ENCODE measurements at places on chromosomes 5 and 9. TPM values are rescaled to one million over a fixed set of nuclear protein-coding genes. Genes with fewer than 3 reads are reported as not detected.

- no peak for DNase-seq
Observed at GRCh38 chr5:155826611-155827507, 500.1 kb upstream of the SGCD start.

GRCh38 chr5:5340206-5340729 is 82.2 kb upstream of the ICE1 start:
- no peak for DNase-seq

Gene NSD1
- polyA plus RNA-seq: 48.7 TPM

DNA sequence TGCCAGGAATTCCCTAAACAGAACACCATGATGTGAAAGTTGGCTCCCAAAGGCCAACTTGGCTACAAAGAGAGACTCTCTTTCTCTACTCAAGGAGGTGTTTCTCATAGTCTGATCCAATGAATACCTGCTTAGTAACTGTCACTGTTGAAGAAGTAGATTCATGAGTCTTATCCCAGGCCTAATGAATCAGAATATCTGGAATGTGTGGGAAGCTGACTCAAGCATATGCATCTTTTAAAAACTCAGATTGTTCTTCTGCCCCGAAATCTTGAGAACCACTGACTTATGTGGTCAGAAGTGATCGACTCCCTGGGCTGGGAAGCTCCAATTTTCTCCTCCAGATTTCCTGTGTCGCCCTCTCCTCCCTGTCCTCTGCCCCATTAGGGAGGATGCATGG is 345.6 kb downstream of the PLK2 start:
- no peak for DNase-seq

Gene TMEM252
- polyA plus RNA-seq: not detected

DNA sequence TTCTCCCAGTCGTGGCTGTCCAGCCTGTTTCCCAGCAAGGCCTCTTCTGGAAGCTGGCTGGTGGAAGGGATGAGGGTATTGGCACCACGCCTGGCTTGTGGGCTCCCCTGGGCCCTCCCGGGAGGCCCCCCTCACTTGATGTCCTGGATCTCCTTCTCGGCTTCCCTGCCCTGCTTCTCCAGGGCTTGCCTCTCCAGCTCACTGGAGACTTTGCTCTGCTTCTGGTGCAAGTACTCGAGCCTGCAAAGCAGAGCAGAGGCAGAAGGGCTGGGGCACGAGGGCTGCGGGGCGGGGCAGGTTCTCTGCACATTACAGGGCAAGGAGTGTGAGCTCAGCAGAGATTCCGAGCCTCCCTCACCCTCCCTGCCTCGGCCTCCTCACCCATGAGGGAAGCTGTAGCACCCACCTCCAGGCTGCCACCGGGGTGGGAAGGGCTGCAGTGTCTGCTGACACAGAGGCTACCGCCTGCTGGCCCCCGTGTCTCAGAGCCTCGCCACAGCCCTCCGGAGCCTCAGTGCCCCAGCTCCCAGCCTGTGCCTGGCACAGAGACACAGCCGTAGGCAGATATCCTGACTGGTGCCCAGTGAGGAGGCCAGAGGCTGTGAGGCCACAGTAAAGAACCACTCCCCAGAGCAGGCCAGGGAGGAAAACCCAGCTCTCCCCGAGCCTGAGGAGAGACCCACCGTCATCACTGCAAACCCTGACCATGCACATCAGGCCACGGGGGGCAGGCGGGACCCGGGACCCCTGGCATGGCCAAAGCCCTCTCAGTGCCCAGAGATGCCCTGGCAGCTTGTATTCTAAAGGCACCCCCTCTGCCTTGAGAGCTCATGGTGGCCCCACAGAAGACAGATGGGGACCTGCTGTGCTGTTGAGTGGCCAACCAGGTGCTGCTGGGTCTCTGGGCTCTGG is 7.2 kb downstream of the SNAPC4 start:
- no peak for DNase-seq

- no peak for DNase-seq
Observed at GRCh38 chr5:133865113-133865512, 103.3 kb downstream of the C5orf15 start.

Gene TMEM174
- not detected for polyA plus RNA-seq

DNA sequence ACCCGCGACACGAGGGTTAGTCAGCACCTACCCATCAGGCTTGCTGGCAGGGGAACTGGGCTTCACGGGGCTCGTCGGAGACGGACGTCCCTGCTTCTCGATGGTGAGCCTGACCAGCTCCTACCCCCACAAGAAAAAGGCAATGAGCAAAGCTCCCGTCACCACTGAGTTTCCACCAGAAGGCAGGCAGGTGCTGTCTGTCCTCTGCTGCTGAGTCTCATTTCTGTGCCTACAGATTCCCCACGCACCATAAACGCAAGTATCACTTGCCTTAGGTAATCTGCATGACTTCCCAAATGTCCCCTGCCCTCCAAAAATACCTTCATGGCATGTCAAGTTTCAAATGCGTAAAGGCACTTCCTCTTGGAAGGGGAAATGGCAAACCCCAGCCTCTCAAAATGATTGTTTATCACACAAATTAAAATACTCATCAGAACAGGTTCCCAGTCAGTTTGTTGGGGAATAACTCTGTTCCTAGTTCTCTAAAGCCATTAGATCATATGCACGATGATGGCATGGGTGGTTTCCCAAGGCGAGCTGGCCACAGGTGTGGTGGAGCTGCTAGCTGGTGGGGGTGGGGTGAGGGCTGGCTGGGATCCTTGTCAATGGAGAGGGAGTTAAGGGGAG is 85.0 kb downstream of the PRRT1B start:
- DNase-seq: no peak

- no peak for DNase-seq
Observed at GRCh38 chr5:143427122-143427735, 23.7 kb upstream of the NR3C1 start.

DNA sequence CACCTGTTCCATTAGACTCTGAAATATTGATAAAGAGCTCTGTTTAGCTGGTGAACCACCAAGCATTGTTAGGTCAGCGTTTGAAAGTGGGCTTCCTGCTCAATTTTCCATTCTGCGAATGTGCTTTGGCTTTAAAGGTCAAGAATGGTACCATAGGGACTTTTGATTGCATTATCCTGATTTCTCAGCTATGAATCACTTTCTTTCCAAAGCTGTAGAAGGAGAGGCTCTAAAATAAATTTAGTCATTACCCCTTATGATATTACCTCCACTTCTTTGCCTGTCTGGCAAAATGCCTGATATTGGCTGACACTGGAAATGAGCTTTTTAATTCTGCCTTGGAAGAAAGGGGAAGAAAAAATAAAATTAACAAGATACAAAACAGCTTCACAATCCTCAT is 237.2 kb upstream of the CTNND2 start:
- no peak for DNase-seq

Gene SLC1A3
- not detected for polyA plus RNA-seq

DNA sequence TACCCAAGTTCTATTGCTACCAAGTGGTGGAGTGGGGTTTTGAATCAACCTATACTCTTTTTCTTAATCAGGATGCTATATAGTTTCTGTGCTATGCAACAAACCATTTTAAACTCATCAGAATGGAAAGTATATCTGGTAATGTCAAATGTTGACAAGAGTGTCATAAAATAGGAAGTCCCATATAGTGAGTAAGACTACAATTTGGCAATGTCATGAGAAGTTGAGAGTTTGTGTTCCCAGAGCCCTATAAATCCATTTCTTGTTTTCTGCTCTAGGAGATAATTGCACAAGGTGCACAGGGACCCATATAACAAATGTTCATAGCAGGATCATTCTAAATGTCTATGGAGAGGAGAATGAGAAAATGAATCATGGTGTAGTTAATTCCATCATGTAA is 109.8 kb upstream of the TXNDC8 start:
- DNase-seq: no peak

Gene PCDHA3
- not detected for polyA plus RNA-seq

Gene GRXCR2
- polyA plus RNA-seq: not detected

Gene PRUNE2
- 0.21 TPM for polyA plus RNA-seq

DNA sequence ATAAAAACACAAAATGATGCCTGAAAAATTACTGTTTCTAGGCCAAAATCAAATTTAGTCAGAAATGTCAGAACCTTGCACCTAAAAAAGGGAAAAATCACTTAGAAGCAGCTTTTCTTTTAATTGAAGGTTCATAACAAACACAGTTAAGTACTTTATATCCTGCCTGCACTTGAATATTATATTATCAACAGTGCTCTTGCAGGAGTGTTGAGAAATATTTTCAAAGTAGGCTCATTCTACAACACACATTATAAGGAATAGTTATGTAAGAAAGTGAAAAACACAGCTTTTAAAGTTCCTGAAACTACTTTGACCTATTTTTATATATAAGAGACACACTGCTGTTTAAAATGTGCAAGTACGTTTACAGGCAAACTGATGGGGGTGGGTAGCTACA is 8.3 kb downstream of the EDIL3 start:
- DNase-seq: no peak

- DNase-seq: no peak
Observed at GRCh38 chr5:87113861-87114260, 153.8 kb upstream of the RASA1 start.

GRCh38 chr9:112245126-112245525 is 70.0 kb upstream of the SUSD1 start:
- no peak for DNase-seq

DNA sequence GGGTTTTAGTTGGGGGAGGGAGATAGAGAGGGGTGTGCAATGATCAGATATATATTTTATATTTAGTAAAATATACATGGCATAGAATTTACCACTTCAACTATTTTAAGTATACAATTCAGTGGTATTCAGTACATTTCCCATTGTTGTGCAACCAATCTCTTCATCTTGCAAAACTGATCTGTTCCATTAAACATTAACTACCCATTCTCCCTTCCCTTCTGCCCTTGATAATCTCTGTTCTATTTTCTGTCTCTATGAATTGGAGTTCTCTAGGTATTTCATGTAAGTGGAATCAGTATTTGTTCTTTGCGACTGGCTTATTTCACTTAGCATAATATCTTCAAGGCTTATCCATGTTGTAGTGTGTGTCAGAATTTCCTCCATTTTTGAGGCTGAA is 38.6 kb downstream of the TGFBI start:
- no peak for DNase-seq

Gene GABRA1
- not detected for polyA plus RNA-seq

GRCh38 chr5:126027149-126027548 is 396.1 kb upstream of the GRAMD2B start:
- no peak for DNase-seq

GRCh38 chr9:72327631-72328030 is 37.4 kb downstream of the ZFAND5 start:
- DNase-seq: no peak

DNA sequence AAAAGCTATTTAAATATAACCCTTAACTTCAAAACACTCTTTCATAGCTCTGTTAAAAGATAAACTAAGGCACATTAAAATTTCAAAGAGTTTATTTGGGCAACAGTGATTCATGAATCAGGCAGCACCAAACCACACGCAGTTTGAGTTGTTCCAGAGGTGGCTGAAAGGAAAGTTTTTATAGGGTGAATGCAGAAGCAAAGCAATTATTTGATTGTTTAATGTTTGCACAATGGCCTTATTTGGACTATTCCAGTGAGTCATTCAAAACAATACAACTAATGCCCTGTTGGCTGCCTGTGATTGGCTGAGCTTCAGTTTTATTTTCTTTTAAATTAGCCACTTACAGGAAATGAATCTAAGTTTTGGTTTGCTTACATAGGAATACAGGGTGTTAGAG is 125.3 kb downstream of the CEP120 start:
- DNase-seq: no peak

Gene PCDHGA1
- not detected for polyA plus RNA-seq

Gene C9
- polyA plus RNA-seq: not detected

Gene ERAP2
- polyA plus RNA-seq: 128 TPM

GRCh38 chr5:151259931-151260330 is 6.9 kb downstream of the GM2A start:
- DNase-seq: no peak

- no peak for DNase-seq
Observed at GRCh38 chr9:80797101-80797829, 892.1 kb downstream of the TLE1 start.

Gene GPR150
- polyA plus RNA-seq: 2.8 TPM

Gene PCDHGA5
- polyA plus RNA-seq: not detected

Gene CCL28
- polyA plus RNA-seq: 7.5 TPM

DNA sequence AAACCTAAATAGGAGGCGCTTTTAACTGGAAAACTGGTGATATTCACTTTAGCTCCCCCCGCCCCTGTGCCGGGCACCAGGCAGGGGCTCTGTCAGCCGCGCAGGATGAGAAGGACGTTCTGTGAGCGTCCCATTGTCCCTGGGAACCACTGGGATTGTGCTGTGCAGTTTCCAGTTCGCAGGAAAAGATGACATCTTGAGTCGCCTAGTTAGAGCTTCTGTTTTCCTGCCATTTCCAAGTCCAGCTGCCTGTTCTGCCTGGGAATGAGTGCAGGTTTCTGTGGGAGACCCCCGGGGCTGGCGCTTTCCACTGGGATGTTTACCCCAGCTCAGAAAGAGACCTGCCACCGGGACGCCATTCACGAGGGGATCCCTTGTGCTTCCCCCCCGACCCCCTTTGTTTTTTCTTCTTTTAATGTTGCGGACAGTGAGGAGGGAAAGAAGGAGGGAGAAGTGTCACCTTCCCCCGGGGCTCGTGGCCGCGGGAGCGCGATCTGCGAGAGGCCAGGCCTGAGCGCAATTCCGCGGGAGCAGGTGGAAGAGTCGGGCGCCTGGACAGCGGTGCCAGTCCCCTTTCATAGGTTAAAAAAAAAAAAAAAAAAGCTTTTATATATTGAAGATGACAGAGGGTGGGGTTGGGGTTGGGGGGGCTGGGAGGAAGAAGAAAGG is 121.5 kb downstream of the RMI1 start:
- DNase-seq: no peak

GRCh38 chr5:101346906-101347305 is 443.8 kb upstream of the ST8SIA4 start:
- no peak for DNase-seq

GRCh38 chr9:103988821-103989220 is 105.3 kb upstream of the SMC2 start:
- no peak for DNase-seq

DNA sequence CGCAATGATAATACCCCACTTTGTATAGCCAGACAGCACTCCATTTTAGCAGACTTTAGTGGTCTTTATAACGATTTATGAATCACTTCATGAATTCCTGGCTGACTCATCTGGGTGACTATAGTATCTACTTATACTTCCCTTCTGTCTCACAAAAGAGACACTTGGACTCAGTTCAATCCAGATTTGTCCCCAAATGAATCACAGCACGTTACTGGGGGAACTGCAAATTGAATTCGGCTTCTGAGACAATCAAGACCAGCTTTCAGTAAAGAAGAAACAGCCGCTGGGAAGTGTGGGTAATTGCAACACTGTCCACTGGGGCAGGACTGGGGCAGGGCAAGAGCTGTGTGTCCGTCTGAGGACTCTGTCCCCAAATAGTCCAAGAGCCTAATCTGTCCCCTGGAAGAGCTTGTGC is 337.3 kb upstream of the RFX3 start:
- DNase-seq: no peak

DNA sequence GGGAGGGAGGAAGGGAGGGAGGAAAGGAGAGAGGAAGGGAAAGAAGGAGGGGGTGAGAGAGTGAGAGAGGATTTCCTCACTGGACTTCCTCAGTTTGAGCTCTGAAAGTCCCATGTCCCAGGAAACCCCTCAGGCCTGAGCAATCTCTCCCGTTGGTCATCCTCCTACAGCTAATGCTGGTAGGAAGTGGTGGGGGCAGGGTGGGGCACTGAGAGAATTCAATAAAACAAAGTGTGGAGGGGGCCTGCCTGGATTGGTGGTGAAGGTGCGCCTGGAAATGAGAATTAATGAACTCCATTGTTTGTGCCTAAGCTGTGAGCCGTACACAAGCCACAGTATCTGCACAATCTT is 195.0 kb downstream of the RGS3 start:
- DNase-seq: no peak

Gene CCNJL
- polyA plus RNA-seq: not detected

- no peak for DNase-seq
Observed at GRCh38 chr5:141172381-141173204, at the start of gene PCDHB7. Gene PCDHB7, plus strand, starts transcription at chr5:141172644. Its CDS starts 192 bp downstream, at chr5:141172836.
